Right renal cortex interstitium (tissue), 3 donors: ENCODE measurements at places on chromosomes 16 and 17. TPM values are rescaled to one million over a fixed set of nuclear protein-coding genes. Genes with fewer than 3 reads are reported as not detected.

DNA sequence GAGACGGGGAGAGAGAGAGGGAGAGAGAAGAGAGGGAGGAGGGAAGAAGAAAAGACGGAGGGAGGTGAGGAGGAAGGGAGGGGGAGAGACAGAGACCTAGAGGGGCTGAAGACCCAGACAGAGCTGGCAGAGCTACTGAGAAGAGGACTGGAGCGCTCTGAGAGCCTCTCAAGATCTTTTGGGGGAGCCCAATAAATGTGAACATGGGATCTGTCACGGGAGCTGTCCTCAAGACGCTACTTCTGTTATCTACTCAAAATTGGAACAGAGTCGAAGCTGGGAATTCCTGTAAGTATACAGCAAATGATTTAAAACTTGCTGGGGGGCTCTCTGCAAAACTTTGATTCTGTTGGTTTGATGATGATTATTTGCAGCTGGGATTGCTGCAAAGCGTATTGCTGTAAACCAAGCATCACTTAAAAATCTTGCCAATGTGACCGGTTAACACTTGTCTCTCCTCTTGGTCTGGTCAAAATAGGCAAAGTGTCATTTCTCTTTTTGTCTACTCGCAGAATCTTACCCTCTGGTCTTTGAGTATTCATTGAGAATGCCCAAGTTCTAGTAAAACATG lies 344 bp downstream of the CNTNAP4 start:
- DNase-seq: no peak

- DNase-seq: no peak
Measured at GRCh38 chr16:57341062-57341440, 17.5 kb upstream of the CCL22 start.

DNA sequence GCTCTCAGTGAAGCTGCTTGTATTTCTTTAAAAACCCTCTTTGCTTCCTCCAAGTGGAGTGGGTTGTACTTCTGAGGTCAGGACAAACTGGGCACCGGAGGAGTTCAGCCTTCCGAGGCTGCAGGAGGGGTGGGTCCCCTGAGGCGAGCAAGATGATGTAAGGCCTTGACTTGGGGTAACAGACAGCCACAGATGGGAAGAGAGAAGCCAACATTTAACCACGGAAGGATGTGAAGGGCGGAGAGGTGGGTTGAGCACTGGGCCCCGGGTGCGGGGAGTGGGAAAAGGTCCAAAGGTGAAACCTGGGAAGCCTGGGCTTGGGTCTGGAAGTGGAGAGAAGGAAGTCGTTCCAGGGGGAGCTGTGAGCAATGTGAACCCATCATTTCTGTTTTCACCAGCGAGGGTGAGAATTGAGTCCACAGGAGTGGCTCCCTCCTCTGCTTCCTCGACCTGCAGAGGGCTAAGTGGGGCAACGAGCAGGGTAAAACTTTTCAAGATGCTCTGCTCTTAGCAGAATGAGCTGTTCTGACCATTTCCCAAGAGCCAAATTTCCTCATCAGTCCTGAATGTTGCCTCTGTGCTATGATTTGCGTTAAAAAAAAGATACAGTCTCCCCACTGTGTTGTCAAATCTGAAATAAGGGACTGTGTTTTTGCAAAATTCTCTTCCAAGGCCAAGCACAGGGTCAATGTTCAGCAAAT lies 137.7 kb upstream of the CRHR1 start:
- no peak for DNase-seq

- DNase-seq: no peak
Measured at GRCh38 chr16:67966549-67967182, 1.8 kb downstream of the SLC12A4 start.

DNA sequence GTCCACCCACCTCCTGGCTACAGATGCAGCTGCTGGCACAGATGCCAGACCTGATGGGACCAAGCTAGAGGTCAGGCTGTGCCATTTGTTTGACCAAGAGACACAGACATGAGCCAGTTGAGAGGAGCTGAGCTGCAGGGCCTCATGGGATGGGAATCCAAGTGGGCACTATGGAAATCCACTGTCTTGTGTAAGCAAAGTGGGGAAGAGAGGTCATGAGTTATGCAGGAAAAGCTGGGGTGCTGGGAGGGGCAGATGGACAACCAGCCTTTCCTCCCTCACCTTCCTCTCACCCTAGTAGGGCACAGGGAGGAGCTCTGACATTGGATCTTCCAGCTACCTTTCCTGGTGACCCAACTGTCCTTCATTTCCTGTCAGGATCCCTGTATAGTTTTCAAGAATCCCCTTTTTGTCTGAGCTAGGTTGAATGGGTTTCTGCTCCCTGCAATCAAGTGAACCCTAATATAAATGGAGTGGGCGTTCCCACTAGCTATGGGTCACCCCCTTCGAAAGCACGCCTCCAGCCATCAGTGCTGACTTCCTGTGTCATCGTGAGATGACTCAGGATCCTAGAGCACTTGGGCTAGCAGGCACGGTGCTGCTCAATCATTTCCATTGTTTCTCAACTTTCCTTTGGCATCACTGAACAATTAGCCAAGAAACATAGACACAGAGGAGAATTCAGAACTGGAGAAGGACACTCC lies 13.6 kb downstream of the ATPAF2 start:
- DNase-seq: no peak

GRCh38 chr17:62650587-62650986 lies 23.1 kb downstream of the MRC2 start:
- no peak for DNase-seq

DNA sequence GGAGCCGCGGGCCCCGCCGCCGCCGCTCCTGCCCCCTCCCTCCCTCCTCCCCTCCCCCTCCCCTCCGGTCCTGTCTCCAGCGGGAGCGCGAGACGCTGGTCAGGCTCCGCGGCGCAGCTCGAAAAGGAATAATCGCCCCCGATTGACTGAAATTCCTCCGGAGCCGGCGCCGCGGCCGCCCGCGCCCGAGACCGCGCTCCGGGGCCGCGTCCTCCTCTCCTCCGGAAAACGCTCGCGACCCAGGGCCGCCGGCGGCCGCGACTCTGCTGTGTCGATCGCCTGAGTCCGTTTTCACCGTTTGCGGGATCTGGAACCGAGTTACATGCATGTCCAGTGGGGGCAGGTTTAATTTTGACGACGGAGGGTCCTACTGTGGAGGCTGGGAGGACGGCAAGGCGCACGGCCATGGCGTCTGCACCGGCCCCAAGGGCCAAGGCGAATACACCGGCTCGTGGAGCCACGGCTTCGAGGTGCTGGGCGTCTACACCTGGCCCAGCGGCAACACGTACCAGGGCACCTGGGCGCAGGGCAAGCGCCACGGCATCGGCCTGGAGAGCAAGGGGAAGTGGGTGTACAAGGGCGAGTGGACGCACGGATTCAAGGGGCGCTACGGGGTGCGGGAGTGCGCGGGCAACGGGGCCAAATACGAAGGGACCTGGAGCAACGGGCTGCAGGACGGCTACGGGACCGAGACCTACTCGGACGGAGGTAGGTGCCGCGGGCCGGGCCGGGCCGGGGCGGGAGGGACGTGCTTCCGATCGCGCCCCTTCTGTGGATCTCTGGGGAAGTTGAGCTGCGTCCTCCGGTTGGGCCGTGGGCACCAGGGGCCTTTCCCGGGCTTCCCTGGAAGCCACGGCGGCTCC lies 744 bp downstream of the JPH3 start:
- no peak for DNase-seq

GRCh38 chr17:28843816-28844148 lies 1.2 kb upstream of the FAM222B start:
- no peak for DNase-seq

GRCh38 chr17:68301438-68301959 lies 10.2 kb downstream of the ARSG start:
- no peak for DNase-seq

GRCh38 chr17:49572226-49572625 lies 3.4 kb upstream of the NXPH3 start:
- no peak for DNase-seq

- DNase-seq: no peak
Measured at GRCh38 chr16:85982563-85982939, 83.6 kb downstream of the IRF8 start.

- DNase-seq: no peak
Measured at GRCh38 chr17:78258323-78259191, 27.1 kb downstream of the TMEM235 start.

ITGA2B gene
- polyA plus RNA-seq: 4.8 TPM

KRTAP9-8 gene
- polyA plus RNA-seq: not detected

OTOP2 gene
- polyA plus RNA-seq: not detected

FN3K gene
- polyA plus RNA-seq: 24.3 TPM

ANKRD13B gene
- polyA plus RNA-seq: 8.0 TPM

WNT9B gene
- polyA plus RNA-seq: 15.6 TPM

OR3A1 gene
- polyA plus RNA-seq: 0.21 TPM
